ENCODE measurements at places on chromosomes 3 and 15. TPM values are rescaled to one million over a fixed set of nuclear protein-coding genes. Genes with fewer than 3 reads are reported as not detected.

The RLBP1 gene
- not detected for total RNA-seq

The OR5H6 gene
- not detected for total RNA-seq

The DLEC1 gene
- 0.06 TPM for total RNA-seq

The UQCRC1 gene
- 173 TPM for total RNA-seq

The LRRC34 gene
- total RNA-seq, result not detected

The IL17RC gene
- 12.9 TPM for total RNA-seq

The SLC28A1 gene
- total RNA-seq, result 0.05 TPM

The SCAMP5 gene
- 14.0 TPM for total RNA-seq

The PLIN1 gene
- not detected for total RNA-seq

The CLSTN2 gene
- 0.03 TPM for total RNA-seq

The ZNF385D gene
- total RNA-seq, result not detected
